T follicular helper cell (primary cell): ENCODE measurements at places on chromosomes 13 and 19.
A peak's percentile ranks its signal among the peaks of the same experiment; 100 is the strongest.

DNA sequence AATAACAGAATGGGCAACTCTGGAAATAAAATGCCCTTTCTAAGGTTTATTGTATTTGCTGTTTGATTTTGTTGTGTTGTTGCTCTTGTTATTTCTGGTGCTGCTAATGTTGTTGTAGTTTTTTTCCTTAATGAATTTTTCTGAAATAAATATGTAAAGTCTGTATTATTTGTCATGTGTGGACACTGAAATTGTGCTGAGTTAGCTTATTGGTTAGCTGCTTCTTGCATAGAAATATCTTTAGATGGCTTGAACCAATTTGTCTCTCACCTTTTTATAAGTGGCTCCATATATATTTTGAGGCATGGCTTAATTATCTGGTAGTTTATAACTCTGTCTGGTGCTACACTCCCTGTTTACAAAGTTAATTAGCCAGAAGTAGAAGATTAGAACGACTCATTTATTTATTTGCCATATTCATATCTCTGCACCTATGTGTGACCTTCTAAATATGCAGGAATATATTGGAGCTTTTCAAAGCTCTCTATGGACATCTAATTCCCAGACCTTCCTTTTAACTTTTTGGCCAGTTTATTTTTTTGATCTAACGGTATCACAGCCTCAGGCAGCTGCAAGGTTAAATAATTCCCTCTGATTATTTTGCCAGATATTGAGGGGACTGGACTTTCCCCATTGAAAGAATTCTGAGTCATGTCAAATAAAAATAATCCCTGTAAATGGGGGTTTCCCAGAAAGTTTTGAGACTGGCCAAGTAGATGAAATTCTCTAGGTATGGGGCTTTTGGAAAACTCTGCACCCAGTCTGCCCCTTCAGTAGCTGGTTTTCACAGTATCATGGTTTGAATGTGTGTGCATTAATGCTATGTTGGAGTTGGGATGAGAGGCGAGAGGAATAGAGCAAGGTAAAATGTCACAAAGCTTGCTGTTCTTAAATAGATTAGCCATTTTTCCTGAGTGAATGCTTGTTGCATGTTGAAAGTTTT is 1331.7 kb upstream of the MIR17HG start:
- no peak for DNase-seq

DNA sequence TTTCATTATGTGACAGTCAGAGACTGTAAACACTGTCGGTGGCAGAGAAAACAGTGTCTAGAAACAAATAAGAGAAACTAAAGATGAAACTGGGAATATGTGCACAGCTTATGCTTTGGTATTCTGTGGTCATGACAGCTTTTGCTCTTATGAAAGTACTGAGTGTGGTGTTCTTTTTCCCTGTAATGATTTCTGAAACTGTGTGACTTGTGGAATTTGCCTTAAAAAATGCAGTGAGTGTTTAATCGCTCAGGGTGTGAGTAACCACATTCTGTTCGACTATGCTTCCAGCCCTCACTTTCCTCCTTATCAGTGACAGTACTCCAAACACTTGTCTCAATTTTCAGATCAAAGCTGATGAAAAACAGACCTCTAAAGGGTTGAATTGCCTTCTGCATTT is 66.9 kb upstream of the DIAPH3 start:
- no peak for DNase-seq

DNA sequence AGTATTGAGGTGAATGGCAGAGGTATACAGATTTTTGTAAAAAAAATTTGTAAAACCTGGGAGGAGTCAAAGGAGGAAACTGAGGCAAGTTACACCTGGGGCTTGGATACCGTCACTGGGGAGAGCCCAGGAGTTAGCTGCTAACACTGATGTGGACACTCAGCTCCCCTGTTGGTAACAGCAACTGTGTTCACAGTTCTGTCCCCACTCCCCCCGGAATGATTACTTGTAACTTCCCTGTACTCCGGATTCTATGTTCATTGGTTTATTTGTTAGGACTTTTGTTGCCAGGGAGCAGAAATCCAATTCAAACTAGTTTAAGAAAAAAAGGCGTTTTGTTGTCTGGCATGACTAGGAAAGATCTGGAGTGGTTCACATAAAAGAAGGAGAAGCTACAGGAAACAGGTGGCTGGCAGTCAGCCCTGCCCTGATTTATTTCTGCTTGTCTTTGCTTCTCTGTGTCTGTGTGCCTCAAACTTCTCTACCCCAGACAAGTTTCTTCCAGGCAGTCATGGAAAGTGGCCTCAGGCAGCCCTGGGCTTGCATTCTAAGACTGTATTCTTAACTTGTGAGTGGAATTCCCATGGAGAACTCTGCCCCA is 2.3 kb upstream of the GPR12 start:
- no peak for DNase-seq

DNA sequence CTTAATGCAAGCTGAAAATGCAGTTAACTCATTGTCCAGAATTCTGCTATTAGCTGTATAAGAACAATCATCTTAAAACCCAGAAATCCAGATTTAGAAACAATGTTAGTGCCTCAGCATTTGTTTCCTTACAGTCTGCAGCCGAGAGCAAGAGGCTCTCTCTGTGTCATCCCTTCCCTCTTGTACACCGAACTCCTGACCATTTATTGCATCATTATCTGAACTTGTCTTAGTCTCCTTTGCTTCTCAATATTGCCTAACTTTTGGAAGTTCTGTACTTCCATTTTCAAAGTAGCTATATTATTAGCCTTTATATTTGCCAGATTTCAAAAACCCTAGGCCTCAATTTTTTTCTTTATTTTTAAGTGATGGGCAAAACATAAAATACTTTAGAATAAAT is 27.1 kb downstream of the RNASEH2B start:
- DNase-seq: no peak

- DNase-seq: no peak
Measured at GRCh38 chr13:107799001-107799400, 416.3 kb downstream of the LIG4 start.

DNA sequence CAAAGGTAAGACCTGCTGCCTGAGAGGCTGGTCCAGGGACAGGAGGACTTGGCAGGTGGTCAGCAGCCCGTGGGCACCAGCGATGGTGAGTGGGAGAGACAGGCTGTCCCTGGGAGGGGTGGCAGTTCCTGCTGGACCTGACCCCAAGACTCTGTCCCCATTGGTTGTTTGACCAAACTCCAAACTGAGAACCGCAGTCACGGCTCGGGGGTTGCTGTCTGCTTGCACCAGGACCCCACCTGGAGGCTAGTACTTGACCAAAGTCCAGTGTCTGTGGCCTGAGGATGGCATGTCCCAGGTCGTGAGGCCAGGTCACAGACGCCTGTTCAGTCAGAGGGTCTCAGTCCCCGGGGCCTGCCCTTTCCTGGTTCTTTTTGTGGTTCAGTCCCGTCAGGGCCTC is 9.9 kb upstream of the ZNF14 start:
- no peak for DNase-seq

- DNase-seq: no peak
Measured at GRCh38 chr13:97310809-97311436, 88.8 kb downstream of the MBNL2 start.

DNA sequence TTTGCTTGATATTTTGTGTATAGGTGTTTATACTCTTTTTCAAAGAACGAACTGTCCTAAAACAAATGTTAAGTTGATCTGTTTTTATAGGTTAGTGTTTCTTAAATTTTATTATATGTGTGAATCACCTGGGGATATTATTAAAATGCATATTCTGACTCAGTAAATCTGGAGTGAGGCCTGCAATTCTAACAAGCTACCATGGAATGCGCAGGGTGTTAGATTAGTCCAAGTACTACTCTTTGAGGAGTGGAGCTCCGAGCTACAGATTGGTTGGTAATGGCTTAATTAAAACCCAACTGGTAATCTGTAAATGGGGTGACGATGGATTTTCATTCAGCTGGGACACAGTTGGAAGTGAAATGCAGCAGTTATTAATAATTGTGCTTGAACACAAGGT is 214.1 kb upstream of the UFM1 start:
- no peak for DNase-seq

DNA sequence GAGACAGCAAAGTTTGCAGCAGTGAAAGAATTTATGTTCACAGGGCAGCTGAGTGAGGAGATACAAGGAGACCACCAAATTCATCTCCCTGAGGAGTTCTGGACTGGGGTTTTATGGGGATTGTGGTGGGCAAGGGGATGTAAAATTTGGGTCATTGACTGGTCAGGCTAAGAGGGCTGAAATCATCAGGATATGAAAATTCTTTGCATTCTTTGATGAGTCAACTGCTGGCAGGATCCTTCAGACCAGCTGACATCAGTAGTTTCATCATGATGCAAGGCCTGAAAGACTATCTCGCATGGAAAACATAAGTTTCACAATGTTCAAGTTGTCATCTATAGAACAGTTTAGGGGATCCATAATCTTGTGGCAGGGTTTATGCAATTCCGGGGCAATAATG is 869.5 kb upstream of the PCDH9 start:
- no peak for DNase-seq

- no peak for DNase-seq
Measured at GRCh38 chr13:112804374-112804773, 114.5 kb downstream of the ATP11A start.

- no peak for DNase-seq
Measured at GRCh38 chr13:107289540-107289939, 721.6 kb upstream of the ARGLU1 start.

- DNase-seq: no peak
Measured at GRCh38 chr19:10604460-10604980, 17.4 kb upstream of the AP1M2 start.

- peak; percentile 91 for DNase-seq
Measured at GRCh38 chr19:38869836-38870607, 8.1 kb downstream of the RINL start.

DNA sequence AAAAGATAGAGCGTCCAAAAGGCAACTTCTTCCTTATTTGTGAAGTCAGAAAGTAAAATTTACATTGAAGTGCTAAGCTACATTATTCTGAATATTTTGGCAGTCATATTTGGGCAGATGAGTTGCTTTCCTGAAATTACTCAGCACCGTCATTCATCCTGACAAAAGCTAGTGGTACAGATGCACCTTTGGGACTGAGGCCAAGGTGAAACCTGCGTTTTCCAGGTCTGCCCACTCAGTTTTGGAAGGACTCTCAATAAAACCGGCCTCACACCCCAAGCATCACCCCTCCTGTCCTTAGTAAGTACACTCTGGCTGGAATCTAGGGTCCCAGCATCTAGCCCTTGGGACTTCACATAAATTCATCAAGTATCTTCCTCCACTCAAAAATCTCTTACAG is 187.5 kb downstream of the TM9SF2 start:
- DNase-seq: no peak

GRCh38 chr13:98246538-98247172 is 69.6 kb upstream of the RNF113B start:
- no peak for DNase-seq

- DNase-seq: no peak
Measured at GRCh38 chr13:31042049-31042448, 109.6 kb downstream of the TEX26 start.

GRCh38 chr13:83819156-83819555 is 63.1 kb downstream of the SLITRK1 start:
- DNase-seq: no peak

DNA sequence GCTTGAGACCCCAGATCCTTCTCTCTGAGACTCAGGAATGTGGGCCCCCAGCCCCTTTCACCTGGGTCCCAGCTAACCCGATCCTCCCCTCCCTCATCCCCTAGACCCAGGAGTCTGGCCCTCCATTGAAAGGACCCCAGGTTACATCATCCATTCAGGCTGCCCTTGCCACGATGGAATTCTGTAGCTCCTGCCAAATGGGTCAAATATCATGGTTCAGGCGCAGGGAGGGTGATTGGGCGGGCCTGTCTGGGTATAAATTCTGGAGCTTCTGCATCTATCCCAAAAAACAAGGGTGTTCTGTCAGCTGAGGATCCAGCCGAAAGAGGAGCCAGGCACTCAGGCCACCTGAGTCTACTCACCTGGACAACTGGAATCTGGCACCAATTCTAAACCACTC is 463 bp downstream of the FGF21 start:
- DNase-seq: no peak

DNA sequence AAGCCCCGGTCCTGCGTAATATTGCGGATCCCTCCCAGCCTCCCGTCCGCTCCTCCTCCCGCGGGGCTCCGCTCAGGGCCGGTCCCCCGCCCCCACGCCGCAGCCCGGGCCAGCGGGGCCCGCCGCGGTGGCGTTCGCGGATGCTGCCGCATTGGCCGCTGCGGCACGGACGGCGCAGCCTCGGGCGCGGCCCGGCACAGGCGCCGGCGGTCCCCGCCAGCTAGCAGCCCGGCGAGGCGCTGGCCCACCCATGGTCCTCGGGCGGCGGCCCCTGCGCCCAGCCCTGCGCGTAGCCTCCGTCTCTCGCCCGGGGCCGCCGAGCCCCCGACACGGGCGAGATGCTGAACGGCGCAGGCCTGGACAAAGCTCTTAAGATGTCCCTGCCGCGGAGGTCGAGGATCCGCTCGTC is at the start of gene ATP8A2:
ATP8A2 (plus strand) TSS at position 100 of the 409 bp plus-strand sequence; CDS start at position 339, 239 bp downstream.
- DNase-seq: no peak

- no peak for DNase-seq
Measured at GRCh38 chr13:23621316-23621645, 51.1 kb downstream of the TNFRSF19 start.

DNA sequence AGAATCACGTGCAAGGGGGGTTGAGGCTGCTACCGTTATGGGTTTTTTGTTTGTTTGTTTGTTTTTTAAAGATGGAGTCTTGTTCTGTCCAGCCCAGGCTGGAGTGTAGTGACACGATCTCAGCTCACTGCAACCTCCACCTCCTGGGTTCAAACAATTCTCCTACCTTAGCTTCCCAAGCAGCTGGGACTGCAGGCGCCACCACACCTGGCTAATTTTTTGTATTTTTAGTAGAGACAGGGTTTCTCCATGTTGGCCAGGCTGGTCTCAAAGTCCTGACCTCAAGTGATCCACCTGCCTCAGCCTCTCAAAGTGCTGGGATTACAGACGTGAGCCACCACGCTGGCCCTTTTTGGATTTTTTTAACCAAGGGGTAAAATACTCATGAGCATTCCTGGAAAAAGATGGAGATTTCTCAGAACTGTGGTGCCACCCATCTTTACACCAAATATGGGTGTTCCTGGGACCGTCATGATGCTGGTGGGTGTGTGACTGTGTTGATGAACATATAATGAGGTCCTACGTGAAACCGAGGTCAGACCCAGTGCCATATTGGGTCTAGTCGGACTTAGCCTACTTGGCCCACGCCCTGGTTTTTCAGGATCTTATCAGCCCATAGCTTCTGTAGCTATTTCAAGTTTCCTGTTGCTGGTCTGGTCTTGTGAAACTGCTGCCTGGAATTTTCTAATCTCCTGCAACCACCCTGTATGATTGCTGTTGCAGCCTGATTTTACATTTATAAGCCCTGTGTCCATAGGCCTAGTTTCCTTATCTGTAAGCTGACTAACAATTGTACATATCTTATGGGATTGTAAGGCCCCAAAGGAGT is 6.2 kb downstream of the PPP1R15A start:
- no peak for DNase-seq

DNA sequence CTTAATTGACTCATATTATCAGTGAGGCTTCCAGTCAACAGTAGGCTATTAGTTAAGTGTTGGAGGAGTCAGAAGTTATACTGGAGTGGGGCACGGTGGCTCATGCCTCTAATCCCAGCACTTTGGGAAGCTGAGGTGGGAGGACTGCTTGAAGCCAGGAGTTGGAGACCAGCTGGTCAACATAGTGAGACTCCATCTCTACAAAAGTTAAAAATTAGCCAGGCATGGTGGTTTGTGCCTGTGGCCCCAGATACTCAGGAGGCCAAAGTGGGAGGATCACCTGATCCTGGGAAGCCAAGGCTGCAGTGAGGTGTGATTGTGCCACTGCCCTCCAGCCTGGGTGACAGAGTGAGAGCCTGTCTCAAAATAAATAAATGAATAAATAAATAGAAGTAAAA is 53.2 kb downstream of the COMP start:
- no peak for DNase-seq

- DNase-seq: no peak
Measured at GRCh38 chr19:28437390-28438346, 775.3 kb downstream of the UQCRFS1 start.

- DNase-seq: no peak
Measured at GRCh38 chr19:57803594-57804325, 11.0 kb downstream of the ZNF552 start.
